ENCODE measurements at places on chromosomes 2 and 18.
A peak's percentile ranks its signal among the peaks of the same experiment; 100 is the strongest.

- peak; percentile 9 for DNase-seq
Measured at GRCh38 chr18:48222118-48222517, 187.1 kb downstream of the ZBTB7C start.

DNA sequence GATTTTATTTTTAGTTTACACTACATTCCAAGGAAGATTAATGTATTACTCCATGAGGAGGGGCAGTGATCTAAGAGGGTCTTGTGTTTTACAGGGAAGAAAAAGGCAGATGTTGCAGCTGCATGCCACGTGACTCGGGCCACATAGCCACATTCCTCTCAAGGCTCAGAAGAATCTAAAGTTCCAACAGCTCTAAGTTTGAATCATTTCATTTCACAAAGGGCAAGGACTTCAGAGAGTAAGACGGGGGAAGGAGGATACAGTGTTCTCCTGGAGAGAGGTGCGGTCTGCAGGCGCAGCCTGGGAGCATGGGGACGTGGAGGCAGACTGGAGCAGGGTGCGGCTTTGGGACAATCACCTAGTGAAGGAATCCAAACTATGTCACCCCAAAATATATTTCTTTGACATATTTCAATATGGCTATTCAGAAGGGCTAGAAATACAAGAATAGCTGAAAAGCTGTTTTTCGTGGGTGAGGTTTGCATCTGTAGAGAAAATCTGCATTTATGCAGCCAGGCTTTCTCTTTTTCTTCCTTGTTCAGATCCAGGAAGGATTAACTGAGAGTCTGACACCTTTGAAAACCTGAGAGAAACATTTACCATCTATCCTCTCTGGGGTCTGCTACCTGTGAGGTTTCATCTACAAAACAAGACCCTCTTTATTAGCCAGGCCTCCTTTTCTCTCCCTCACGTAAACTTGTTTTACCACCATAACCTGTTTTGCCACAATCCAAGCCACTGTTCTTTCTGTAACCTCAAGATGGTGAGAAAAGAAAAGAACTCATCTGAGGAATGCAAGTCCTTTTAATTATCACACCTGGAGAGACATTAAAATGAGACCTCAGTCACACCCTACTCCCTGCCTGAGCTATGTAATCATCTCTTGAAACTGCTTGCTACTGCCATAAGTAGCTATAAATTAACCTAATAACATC lies 165.1 kb upstream of the NDUFV2 start:
- peak; percentile 18 for DNase-seq

GRCh38 chr2:33709951-33710350 lies 110.9 kb upstream of the FAM98A start:
- DNase-seq, result no peak

- no peak for DNase-seq
Measured at GRCh38 chr2:22947741-22948140, 437.2 kb upstream of the KLHL29 start.

- no peak for DNase-seq
Measured at GRCh38 chr2:196316050-196316430, 144.7 kb upstream of the STK17B start.

GRCh38 chr18:25230658-25231326 lies 121.2 kb downstream of the ZNF521 start:
- DNase-seq, result peak; percentile 88

DNA sequence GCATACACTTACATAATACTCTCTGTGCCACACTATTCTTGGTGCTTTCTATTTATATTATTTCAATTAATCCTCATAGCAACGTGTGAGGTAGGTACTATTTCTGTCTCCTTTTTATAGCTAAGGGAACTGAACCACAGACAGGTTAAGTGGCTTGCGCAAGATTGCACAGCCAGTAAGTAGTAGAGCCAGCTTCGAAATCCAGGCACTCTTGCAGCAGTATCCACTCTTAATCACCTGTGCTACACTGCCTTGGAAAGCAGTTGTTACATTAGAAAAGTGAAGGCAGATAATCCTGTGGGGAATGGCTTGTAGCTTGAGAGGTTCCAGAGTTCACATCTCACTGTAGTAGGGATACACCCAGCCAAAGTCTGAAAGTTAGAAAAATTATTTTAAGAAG lies 198.3 kb downstream of the LDLRAD4 start:
- no peak for DNase-seq

GRCh38 chr2:181396256-181397123 lies 60.7 kb upstream of the ITGA4 start:
- DNase-seq, result peak; percentile 17

DNA sequence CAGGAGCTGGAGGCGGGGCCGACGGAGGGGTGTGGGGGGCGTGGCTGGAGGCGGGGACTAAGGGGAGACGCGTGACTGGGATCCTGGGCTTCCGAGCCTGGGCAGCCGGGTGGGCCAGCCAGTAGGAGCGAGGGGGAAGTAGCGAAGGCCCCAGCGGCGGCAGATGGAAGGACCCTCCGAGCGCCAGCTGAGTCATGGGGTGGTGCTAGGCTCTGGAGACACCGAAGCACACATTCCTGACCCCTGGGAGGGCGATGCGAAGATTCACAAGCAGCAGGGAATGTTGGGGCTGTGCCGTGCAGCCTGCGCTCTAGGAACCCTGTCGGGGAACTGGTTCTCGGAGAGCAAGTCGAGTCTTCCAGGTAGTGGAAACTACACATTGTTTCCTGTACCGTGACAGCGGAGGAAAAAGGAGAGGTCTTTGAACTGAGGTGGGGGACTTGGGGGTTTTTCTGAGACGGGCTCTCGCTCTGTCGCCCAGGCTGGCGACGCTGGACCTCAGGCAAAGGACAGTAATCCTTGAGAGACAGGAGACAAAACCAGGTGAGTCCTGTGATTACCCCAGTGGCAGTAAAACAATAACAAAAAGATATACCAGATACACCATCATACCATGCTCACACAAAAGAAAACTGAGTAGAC lies 650 bp upstream of the AFG3L2 start:
- no peak for DNase-seq

- DNase-seq, result peak; percentile 59
Measured at GRCh38 chr18:49476664-49477411, 10.2 kb downstream of the C18orf32 start.

All from AG08395 (cell line).